ENCODE measurements at places on chromosomes 4 and X. TPM values are rescaled to one million over a fixed set of nuclear protein-coding genes. Genes with fewer than 3 reads are reported as not detected.

Gene CENPE
- total RNA-seq: 20.8 TPM

Gene JCHAIN
- not detected for total RNA-seq

Gene CTAG1A
- not detected for total RNA-seq

Gene EMCN
- total RNA-seq: 40.8 TPM

Gene NXF2
- not detected for total RNA-seq

Gene PASD1
- not detected for total RNA-seq

Gene SPON2
- 0.09 TPM for total RNA-seq

Gene RASL11B
- not detected for total RNA-seq

Gene SLC4A4
- 0.66 TPM for total RNA-seq

Gene ATP7A
- total RNA-seq: 10.8 TPM

Gene SLC2A9
- 1.6 TPM for total RNA-seq

Gene LRIT3
- 0.09 TPM for total RNA-seq

Gene CITED1
- total RNA-seq: 0.38 TPM

Gene REELD1
- not detected for total RNA-seq

Gene BMPR1B
- total RNA-seq: under 0.01 TPM

Gene ADD1
- 143 TPM for total RNA-seq

Gene BTC
- total RNA-seq: not detected

Gene CT55
- not detected for total RNA-seq

Gene GPR50
- total RNA-seq: not detected

Gene GASK1B
- total RNA-seq: 99.3 TPM

Gene RTL5
- total RNA-seq: 0.09 TPM

Gene TRIM60
- not detected for total RNA-seq

Gene CT45A10
- not detected for total RNA-seq

Gene USP53
- total RNA-seq: 51.4 TPM

All from endothelial cell of coronary artery (primary cell).